Neural crest cell (in vitro differentiated cells): ENCODE measurements at places on chromosomes 5 and 9.

DNA sequence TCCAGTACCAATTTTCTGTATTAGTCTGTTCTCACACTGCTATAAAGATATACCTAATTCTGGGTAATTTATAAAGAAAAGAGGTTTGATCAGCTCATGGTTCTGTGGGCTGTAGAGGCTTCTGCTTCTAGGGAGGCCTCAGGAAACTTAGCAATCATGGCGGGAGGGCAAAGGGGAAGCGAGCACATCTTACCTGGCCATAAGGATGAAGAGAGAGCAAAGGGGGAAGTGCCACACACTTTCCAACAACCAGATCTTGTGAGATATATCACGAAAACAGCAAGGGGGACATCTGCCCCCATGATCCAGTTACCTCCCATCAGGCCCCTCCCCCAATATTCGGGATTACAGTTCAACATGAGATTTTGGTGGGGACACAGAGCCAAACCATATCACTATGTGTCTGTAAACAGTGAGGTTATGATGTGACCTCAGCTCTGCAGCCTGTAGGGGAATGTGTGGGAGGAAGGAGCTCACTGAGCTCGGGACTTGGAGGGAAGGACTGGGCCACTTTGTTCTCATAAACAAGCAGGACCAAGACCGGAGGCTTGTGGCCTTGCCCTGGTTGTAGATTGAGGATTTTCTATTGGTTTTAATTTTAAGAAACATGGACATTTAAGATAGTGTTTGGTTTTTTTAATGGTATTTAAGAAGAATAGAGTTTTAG, 85.2 kb downstream of the EHMT1 start:
- DNase-seq: no peak
- H3K27ac ChIP-seq: peak overlapping the region; percentile 21
- H3K27me3 ChIP-seq: no peaks in the 10 kb centered on the region
- H3K4me1 ChIP-seq: peaks cover 22% of the 10 kb centered on the region

GRCh38 chr9:134066913-134067851, 644 bp downstream of the BRD3 start:
- H3K4me1 ChIP-seq: peaks cover 27% of the 10 kb centered on the region
- peaks cover 31% of the 10 kb centered on the region for H3K27me3 ChIP-seq
- peak overlapping the region; percentile 96 for H3K4me3 ChIP-seq
- DNase-seq: peak; percentile 34

DNA sequence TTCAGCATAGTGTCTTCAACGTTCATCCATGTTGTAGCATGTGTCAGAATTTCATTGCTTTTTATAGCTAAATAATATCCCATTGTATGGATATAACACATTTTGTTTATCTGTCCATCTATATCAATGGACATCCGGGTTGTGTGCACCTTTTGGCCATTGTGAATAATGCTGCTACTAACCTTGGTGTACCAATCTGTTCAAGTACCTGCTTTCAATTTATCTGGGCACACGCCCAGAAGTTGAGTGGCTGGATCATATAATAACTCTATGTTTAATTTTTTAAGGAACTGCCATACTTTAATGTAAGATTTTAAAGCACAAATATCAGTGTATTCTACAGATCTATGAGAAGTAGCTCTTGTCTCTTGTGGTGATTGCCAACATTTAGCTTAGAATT, 43.5 kb downstream of the SCAI start:
- H3K27me3 ChIP-seq: no peaks in the 10 kb centered on the region
- H3K27ac ChIP-seq: no peak overlapping the region
- H3K4me1 ChIP-seq: peaks cover 12% of the 10 kb centered on the region
- no peak overlapping the region for H3K4me3 ChIP-seq

DNA sequence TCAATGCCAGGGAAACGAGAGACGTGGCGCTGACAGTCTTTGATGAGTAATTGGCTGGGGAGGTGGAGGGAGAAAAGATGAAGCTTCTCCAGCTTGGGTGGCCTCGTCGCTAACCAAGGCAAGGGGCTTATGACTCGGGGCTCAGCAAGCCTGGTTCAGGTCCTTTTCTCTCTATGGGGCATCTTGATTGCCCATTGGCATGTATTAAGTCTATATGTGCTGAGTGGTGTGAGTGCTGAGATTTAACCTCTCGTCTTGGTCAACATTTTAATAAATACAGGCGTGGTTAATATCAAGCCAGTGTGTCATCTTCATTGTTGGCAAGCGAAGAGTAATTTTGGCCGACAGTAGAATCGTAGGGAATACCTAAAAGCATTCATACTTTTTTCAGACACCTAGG, 85.9 kb downstream of the RAI14 start:
- peak overlapping the region; percentile 24 for H3K27ac ChIP-seq
- peaks cover 6% of the 10 kb centered on the region for H3K4me1 ChIP-seq

DNA sequence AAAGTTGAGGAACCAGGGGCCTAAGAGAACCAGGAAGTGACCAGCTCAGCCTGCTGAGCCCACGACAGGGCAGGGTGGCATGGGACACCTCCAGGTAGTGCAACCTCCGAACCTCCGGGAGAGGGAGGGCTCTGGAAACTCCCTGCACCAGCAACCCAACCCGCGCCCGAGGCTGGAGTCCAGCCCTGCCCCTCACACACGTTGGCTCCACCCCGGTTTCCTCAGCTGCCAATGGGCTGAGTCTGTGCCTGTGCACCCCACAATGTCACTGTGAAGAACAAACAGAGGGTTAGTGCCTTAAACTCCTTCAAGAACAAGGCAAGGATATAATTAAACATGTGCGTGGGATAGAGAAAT, 17.0 kb upstream of the UNC5A start:
- peaks cover 88% of the 10 kb centered on the region for H3K27me3 ChIP-seq
- H3K36me3 ChIP-seq: no peaks in the 10 kb centered on the region
- no peak overlapping the region for H3K4me3 ChIP-seq
- DNase-seq: no peak
- no peak overlapping the region for H3K27ac ChIP-seq
- H3K4me1 ChIP-seq: no peaks in the 10 kb centered on the region
